ENCODE measurements at places on chromosomes 7 and 10.

GRCh38 chr7:148733496-148733895 is 34.8 kb downstream of the CUL1 start:
- DNase-seq = no peak

DNA sequence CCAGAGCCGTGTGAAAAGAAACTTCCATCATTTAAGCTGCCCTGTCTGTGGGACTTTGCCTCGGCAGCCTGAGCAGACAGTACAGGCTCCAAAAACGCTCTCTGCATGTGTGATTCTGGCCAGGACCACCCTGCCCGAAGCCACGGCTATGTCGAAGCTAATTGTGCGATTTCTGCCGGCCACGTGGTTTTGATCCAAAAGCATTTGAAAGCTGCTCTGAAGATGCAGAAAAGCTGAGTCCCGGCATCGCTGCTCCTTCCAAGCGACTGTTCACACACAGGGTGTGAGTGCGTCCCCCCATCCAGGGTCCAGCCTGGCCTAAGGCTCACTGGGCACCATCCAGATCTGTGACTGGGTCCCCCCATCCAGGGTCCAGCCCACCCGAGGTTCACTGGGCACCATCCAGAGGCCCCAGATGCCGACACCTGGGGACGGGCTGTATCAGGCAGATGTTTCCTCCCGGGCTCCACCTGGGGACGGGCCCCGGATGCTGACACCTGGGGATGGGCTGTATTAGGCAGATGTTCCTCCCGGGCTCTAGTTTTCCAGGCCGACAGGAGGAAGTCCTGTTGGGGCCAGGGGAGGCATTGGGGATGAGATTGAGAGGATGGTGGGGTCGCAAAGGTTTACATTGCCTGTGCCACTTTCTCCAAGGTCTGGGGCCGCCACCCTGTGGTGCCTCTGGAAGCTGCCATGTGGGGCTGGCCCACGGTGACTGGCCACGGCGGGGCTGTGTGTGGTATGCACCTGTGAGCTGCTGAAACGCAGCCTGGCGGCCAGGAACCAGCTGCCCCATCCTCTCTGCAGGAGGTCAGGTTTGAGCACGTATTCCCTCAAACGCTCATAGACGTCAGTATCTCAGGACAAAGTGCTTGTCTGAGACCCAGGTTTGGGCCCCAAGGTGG is 527.4 kb downstream of the DNAJB6 start:
- DNase-seq = no peak

- DNase-seq = no peak
Measured at GRCh38 chr10:71397296-71398212, 834 bp downstream of the CDH23 start.

- DNase-seq = no peak
Measured at GRCh38 chr10:27908231-27908630, 90.6 kb downstream of the ODAD2 start.

DNA sequence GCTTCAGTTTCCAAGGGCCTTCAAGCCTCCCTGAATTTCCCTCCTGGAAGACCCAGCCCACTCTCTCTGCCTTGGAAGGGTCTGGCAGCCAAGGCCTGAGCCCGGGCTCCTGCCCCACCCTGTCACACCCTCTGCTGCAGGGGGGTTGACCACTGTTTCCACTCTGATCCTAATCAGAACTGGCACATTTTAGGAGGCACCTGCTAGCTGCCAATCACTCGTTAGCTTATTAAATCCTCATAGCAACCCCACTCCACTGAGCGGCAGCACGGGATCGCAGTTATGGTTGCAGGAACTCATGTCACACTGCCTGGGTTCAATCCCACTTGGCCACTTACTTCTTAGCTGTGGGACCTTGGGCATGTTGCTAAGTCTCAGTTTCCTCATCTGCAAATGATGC is 12.9 kb downstream of the HSPB1 start:
- no peak for DNase-seq

DNA sequence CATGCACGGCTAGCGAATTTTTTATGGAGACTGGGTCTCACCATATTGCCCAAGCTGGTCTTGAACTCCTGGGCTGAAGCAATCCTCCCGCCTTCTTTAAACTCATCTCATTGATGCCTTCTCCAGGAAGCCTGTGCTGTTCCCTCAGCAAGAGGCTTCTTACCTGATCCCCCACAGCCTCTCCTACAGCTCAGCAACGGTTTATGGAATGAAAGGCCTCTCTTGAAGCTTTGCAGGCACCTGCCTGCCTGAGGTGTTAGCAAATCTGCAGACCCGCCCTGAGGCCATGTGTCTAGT is 468 bp upstream of the TRIM56 start:
- no peak for DNase-seq

DNA sequence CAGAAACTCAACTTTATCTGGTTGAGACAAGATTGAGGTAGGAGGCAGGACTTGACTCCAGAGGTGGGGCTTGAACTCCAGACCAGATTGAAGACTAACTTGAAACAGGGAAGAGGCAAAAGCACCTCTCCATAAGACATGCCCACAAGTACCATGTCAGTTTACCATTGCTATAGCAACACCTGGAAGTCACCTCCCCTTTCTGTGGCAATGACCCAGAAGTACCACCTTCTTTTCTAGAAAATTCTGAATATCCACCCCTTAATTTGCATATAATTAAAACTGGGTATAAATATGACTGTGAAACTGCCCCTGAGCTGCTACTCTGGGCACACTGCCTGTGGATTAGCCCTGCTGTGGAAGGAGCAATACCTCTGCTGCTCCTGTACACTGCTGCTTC is 4.9 kb upstream of the TOMM7 start:
- no peak for DNase-seq

- DNase-seq = no peak
Measured at GRCh38 chr10:6542999-6543430, 37.1 kb downstream of the PRKCQ start.

DNA sequence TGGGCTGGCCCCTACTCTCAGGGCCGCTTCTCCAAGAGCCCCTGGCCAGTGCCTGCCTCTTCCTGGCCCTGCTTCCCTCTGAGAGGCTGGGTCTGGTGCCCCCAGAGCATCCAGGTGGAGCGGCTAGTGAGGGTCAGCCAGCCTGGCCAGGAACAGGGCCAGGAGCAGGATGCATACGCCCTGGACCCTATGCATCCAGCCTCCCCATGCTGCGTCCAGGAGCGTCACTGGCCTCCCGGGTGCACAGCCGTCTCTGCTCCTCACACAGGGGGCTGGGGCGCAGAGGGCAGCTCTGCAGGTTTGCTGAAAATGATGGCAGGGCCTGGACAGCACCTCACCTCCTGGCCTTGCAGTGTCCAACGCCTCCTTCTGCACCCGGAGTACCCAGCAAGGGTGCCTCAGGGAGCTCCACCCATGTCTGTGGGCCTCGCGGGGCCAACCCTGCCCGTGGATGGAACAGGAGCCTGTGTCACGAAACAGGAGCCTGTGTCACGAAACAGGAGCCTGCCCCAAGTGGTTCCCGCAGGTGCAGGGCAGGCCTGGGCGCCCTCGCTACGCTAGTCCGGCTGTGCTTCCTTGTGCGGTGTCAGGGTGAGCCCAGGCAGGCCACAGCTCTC is 246.2 kb upstream of the PPP2R2D start:
- no peak for DNase-seq

GRCh38 chr10:92238586-92239098 is 52.2 kb downstream of the CPEB3 start:
- peak; percentile 79 for DNase-seq

DNA sequence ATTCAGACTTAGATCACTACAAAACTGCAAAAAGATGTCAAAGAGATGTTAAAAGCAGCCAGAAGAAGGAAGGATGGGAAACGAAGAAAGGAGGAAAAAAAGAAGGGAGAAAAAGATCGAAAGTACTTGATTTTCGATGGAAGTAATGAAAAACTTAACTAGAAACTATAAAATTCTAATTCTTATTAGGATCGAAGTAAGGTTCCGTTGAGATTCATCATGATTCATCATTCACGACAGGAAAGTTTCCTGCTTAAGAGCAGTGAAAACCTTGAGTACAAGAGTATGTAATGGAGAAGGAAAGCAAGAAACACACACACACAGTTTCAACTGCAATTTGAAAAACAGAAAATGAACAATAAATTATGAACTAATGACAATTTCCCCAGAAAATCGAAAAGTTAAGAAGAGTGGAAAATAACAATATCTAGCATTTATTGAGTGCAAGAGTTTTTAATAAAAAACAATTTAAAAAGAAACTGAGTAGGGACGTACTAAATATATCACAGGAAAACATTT is 1.1 kb upstream of the ING3 start:
- peak; percentile 53 for DNase-seq

Data from ACHN (cell line).